T-cell (primary cell): ENCODE measurements at places on chromosomes 6 and 20. TPM values are rescaled to one million over a fixed set of nuclear protein-coding genes. Genes with fewer than 3 reads are reported as not detected.

HLA-DRB5 gene
- 14.0 TPM for total RNA-seq

DNA sequence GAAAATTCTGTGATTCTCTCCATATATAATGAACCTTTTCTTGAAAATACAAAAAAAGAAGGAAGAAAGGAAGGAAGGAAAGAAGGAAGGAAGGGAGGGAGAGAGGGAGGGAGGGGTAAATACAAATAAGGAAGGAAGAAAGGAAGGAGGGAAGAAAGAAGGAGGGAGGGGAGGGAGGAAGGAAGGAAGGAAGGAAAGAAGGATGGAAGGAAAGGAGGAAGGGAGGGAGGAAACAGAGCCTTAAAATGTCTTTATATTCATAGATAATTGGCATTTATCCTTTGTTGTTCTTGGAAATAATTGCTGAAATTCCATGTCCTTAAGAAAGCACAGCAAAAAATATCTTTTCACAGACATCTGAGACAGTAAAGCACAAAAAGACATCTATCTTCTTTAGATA, 40.3 kb downstream of the SAMD3 start:
- DNase-seq = no peak

GRCh38 chr6:30171677-30172471, 8.5 kb downstream of the TRIM15 start:
- no peak for DNase-seq

MYO6 gene
- total RNA-seq = 4.5 TPM

PROKR2 gene
- not detected for total RNA-seq

- no peak for DNase-seq
These were observed 215.3 kb upstream of the RNF24 start for GRCh38 chr20:4230651-4231050.

GPR6 gene
- not detected for total RNA-seq

GSTA3 gene
- total RNA-seq = not detected

COX4I2 gene
- total RNA-seq = not detected

- no peak for DNase-seq
These were observed 97.4 kb upstream of the SALL4 start for GRCh38 chr20:51899674-51900073.

DNA sequence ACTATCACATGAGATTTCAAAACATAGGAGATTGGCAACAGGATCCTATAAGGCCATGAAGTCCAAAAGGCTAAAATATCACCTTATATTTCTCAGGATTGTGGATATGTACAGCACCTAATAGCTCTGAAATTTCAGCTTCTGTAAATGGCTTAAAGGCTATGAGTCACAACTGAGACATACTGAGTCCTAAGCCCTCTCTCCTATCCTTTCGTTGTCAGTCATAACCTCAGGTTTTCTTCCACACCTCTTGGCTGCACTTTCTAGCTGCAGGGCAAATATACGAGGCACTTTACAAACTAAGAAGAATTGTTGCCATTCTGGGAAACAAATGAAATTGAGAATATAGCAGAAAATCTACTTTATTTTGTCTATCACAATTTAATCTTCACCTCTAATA, 969.9 kb upstream of the EPHA7 start:
- no peak for DNase-seq
